Activated T-cell treated with anti-CD3 and anti-CD28 coated beads for 24 hours (primary cell): ENCODE measurements at places on chromosomes 7 and 10.

DNA sequence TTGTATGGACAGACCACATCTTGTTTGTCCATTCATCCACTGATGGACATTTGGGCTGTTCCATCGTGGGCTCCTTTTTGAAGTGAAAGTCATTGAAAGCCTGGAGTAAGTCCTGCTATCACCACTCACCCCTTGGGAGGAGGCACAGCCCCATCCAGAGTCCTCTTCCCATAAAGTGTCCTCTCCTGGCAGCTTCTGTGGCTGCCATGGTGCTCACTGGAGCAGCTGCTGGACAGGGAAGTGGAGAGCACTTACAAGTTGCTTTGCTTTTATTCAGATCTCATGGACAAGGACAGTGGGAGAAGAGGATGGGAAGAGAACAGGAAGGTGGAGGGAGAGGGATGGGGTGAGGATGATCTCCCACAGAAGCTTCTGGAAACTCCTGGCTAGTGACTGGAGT, 18.5 kb upstream of the EIF5AL1 start:
- DNase-seq: no peak

DNA sequence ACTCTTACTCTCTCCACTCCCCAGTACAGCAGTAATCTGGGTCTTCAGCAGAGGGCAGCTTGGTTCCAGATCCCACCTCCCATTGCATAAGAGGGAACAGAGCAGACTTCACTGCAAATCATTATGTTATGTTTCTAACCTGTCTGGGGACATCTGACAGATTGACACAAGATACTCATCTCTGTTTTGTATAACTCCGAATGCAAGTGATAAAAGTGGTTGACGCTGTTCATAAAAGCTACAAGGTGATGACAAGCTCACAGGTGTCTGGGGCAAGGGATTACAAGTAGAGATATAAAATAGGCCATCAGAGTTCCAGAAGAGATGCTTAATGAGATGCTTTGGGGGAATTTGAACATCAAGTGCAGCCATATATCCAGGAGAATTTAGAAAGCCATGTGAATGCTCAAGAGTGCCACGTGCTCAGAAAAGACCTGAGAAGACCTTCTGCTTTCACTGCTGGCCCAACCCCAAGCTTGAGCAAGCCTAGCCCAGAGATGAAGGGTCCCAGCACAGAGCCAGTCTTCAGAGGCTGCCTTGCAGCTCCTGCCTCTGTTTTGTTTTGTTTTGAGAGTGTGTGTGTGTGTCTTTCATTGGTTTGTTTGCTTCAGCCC, 80.6 kb downstream of the VSTM2A start:
- DNase-seq: no peak

DNA sequence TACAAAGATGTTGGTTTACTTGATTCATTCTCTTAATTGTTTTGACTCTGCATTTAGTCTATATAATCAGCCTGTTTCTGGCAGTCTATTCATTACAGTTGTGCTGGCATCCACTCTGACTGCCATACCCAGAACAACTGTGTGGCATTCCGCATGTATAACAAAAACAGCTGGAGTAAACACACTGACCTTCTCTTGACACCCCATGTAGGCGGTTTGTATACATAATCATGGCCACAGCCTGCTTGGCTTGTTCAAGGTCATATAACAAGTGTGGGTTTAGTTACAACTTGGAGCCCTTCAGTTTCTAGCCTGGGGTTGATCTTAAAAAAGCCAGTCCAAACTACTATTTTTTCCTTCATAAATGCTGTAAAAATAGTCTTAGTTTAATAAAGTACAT, 70.9 kb downstream of the MBL2 start:
- no peak for DNase-seq

DNA sequence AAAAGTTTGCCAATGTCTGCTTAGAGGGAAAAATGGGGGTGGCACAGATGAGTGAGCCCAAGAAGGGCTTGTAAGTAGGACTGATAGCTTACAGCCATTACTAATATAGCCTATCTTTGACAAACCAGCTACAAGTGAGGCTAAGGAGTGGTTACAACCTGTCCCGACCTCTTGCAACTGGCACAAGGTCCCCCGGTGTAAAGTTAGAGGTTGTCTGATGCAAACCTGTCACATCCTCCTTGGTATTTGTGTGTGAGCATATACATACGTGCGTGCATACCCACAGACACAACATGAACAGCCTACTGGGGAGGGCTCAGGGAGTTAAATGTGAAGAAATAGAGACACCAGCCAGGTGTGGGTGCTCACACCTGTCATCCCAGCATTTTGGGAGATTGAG, 14.6 kb downstream of the ADAP1 start:
- no peak for DNase-seq

GRCh38 chr7:14836571-14837189, 65.9 kb downstream of the DGKB start:
- DNase-seq: no peak

DNA sequence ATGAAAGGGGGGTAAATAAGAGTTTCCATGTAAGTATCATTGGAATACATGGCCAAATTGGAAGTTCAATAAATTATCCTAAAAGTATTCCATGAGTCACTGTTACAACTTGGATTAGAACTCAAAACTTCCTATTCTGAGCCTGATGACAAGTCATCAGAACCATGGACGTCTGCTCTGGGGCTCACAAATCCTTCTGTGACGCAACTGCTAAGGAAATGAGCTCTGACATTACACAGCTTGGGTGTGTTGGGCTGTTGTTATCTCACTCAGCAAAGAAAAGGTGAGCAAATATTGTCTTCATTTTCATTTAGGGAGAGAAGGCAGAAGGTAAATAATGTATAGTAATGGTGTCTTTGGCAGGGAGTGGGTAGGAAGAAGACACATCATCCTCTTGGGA, 214.8 kb upstream of the ADO start:
- DNase-seq: no peak

GRCh38 chr7:149794661-149795060, 21.3 kb upstream of the ZNF467 start:
- no peak for DNase-seq

GRCh38 chr10:69446650-69447151, 4.6 kb upstream of the TSPAN15 start:
- DNase-seq: no peak

DNA sequence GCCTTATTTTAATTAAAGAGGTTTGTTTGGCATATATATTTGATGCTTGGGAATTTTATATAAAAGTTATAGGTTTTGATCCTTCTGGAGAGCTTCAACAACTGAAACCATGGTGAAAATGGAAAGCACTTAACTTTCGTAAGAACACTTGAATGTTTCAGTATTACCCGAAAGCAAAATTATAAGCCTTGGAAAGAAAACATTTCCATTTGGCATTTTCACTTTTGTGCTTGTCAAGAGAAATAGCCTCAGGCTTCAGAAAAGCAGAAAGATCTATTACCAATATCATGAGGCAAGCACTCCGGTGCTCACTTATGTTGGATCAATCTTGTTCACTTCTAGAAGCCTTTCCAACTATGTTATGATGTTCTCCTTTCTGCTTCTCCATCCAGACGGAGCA, 256.0 kb downstream of the TRIL start:
- no peak for DNase-seq

DNA sequence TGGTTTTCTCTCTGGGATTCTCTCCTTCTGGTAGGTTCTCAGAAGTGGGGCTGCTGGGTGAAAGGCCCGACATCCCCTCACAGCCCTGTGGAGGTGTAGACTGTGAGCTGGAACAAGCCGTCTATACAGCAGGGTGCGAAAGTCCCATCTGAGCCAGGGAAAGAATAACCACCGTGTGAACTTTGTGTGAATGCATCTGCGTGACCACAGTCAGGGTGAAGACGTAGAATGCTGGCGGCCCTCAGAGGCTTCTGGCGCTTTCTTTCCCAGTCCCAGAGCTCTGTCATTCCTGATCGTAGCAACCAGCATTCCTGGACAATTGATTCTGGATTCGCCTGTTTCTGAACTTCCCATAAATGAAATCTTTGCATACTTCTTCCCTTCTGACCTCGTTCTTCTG, 30.0 kb downstream of the ELFN1 start:
- no peak for DNase-seq

DNA sequence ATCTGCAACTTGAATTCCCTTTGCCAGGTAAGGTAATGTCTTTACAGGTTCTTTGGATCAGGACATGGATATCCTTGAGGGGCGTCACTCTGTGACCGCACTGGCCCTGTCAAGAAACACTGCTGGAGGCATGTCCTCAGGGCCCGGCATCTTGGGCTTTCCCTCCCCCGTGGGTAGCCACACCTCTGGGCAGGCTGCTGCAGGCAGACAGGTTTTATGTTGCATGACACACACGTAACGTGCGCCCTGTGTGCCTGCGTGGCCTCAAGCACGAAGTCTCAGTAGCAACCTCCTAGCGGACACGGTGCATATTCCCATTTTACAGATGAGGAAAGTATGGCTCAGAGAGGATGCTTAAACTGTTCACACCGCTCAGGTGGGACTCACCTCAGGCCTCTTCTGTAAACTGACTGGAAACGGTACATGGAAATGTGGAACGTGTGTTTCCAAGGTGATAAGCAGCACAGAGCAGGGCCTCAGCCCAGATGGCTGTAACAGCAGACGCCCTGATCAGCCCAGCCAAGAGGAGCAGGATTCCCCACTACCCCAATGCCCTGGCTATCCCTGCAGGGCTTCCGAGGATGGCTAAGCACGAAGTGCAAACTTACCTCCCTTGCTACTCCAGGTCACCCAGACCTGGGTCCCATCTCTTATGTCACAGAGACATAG, 553.6 kb downstream of the TCERG1L start:
- no peak for DNase-seq

DNA sequence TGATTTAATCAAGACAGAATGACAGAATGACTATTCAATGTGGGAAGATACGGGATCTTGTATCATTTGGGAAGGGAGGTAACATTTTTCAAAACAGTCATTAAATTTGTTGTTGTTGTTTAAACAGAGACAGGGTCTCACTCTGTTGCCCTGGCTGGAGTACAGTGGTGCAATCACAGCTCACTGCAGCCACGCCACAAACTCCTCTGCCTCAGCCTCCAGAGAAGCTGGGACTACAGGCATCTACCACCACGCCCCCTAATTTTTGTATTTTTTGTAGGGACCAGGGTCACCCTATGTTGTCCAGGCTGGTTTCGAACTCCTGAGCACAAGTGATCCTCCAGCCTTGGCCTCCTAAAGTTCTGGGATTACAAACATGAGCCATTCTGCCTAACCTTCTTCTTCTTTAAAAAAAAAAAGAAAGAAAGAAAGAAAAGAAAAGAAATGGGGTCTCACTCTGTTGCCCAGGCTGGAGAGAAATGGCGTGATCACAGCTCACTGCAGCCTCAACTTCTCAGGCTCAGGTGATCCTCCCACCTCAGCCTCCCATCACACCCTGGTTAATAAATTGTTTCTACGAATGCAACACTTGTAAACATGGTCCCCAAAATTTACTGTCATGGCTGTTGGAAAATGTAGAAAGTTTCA, 24.3 kb downstream of the YWHAG start:
- DNase-seq: no peak

GRCh38 chr7:69906283-69906995, 308.2 kb downstream of the AUTS2 start:
- DNase-seq: no peak

DNA sequence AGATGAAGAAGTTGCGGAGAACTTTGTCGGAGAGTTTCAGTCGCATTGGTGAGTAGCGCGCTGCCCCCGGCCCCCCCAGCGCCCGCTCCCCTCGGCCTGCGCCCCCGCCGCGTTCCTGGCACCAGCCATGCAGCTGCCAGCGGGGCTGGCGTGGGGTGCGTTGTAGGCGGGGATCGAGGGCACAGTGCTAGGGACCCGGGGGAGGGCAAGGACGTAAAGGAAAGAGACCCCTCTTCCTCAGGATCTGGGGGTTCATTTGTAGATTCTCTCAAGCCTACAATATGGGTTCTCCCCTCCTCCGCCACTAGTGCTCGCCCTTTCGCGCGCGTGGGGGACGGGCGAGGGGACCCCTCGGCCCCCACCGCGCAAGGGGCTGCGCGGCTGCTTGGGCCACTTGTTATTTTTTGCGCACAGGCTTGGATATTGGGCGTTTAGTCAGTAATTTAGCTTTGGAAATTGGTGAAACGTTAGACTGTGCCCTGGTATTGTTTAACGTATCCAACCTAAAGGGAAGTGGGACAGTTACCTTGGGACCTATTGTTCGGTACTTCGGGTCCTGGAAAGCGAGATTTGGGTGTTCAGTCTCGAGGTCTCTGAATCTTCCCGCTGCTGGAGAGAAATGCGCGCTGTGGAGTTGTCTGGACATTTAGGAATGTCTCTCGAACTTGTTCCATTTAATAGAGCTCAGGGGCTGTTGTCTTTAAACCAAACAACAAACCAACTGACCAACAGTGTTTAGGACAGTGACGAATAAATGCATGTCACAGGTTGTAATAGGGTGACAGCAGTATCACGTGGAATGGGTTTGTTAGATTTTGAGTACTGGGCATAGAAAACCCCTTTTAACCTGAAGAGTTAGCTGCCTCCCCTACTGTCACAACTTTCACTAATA, 796 bp downstream of the CDK14 start:
- no peak for DNase-seq

DNA sequence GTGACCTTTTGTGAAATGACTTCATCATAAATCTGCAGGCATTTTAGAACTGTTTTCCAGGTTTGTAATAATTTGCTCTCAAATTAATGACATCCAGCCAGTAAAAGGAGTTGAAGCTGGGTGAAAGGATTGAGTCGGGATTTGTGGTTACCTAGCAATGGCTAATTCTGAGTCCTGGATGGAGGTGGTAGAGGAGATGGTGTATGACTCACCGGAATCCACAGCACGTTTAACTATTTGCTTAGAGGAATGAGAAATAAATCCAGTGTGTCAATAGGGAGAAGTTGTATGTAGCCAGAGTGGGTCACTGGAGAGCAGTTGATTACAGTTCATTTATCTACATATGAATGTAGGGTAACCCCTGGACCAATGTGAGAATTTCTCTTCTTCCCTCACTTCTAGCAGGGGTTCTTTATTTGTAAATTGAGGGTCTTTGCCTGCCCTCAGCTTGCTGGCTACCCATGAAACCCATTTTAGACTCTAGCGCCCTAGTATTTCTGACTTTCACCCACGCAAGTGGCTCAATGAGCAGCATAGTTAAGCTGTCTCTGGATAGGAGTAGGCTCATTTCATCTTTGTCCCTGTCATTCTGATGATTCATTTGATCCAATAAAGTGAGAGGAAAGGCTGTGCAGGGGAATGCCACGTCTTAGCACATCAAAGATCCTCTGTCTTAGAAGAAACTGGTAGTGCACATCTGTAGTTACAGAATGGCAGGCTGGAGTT, 547.8 kb downstream of the SORCS3 start:
- no peak for DNase-seq

GRCh38 chr7:141557360-141557759, 6.2 kb downstream of the AGK start:
- DNase-seq: no peak

DNA sequence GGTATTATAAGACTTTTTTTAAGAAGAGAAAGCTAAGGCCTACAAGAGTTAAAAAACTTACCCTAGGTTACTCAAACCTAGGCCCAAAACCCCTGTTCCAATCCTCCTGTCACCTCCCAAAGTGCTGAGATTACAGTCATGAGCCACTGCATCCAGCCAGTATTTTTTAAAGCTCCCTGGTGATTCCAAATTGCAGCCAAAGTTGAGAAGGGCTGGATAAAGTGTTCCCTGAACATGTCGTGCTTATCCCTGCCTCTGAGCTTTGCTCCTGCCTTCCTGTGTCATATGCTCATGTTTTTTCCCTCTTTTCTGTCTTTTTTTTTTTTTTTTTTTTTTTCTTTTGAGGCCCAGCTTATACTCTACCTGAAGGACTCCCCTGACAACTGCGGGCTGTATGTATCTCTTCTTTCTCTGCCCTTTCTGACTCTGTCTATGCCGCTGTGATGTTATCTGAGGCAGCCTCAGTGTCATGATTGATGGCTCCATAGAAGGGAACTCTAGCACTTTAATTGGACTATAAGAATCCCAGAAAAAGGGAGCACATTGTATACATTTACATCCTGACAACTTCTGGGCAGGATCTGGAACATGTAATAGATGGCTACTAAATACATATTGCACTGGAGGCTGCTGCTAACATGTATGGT, 8.0 kb downstream of the AKR1B10 start:
- no peak for DNase-seq
